ENCODE measurements at places on chromosomes 2 and 18.
A peak's percentile ranks its signal among the peaks of the same experiment; 100 is the strongest.

- DNase-seq: peak; percentile 76
Observed at GRCh38 chr18:58247363-58247834, 203.4 kb downstream of the NEDD4L start.

DNA sequence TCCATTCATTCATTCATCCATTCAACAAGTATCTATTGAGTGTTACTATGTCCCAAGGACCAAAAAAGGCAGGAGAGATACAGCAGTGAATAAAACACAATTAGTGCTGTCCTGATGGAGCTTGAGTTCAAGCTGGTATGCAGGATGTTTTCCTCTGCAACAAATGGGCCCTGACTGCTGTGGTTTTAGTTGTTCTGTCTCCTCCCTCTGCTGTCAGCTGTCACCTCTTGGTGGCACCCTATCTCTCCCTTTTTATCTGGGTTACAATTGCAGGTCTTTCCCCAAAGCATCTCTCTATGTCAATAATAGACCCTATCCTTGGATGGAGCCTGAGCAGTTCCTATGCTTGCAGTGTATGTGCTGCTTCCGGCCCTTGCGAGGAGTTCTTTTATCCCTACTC lies 304.8 kb downstream of the PDE11A start:
- no peak for DNase-seq

DNA sequence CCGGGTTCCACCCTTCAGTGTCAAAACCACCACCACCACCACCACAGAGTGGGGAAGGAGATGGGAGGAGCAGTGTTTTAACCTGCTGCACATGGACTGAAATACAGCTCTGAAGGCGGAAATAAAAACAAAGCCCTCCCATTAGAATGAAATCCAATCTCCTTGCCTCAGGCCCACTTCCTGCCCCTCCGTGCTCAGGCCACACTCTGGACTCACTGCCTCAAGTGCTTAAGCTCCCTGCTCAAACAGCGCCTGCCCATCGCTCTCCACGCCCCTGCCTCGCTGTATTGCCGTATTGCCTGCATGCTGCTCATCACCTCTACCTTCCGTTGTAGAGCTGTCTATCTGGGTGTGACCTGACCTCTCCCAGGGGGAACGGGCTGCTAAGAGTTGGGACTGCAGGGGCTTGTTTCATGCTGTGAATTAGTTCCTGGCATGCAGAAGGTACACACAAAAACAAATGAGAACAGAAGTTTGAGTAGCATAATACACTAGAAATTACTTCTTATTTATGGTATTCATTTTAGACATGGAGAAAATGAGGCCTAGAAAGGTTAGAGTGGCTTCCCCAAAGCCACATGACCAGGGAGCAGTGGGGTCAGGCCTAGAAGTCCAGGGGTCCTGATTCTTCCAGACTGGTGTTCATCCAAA lies 31.6 kb upstream of the NEB start:
- DNase-seq: no peak

DNA sequence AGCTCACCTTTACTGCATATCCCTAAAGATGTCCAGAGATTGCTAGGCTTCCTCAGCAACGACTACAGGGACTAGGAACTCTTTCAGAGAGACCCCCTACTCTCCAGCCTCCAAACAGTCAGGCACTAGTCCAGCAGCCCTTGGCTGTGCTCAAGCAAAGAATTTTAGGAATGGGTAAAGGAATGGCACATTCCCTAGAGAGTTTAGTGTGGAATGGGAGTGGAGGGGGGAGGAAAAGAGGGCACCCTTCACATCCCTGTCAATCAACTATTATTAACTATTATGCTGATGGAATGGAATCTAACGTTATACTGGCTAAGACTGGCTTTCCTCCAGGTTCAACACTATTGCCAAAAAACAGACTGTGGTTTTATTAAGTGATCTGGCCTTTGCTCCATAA lies 64.8 kb downstream of the IKZF2 start:
- no peak for DNase-seq

DNA sequence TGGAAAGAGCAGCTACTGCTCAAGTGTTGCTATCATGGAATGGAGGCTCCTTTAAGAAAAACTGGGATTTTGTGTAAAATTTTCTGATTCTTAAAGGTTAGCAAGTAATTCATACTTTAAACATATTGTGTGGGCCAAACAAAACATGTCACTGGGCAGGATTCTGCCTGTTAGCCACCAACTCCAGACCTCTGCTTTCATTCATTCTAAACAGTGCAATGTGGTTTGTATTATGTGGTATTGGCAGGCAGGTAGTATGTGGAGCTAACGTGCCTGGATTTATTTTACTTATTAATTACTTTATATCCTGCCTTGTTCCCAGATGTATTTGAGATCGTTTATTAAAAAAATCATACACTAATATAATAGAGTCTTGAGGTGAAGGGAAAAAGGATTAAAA lies 1521.3 kb upstream of the ACVR2A start:
- DNase-seq: no peak

DNA sequence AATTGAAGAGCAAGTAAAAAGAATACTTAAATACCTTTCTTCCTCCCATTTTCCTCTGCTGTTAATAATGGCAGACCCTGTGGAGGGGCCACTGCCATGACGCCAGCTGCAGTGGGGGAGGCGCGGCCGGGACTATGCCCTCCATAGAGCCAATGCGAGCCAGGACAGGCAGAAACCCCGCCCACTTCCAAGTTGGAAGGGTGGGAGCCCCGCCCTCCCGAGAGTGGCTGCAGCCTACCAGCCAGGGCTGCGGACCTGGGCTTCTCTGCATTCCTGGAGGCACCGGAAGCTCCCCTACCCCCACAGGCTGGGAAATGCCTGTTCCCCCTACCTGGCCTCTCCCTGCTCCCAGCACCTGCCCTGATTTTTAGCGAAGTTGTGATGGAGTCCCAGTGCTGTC lies 439.4 kb upstream of the CDH19 start:
- DNase-seq: no peak

DNA sequence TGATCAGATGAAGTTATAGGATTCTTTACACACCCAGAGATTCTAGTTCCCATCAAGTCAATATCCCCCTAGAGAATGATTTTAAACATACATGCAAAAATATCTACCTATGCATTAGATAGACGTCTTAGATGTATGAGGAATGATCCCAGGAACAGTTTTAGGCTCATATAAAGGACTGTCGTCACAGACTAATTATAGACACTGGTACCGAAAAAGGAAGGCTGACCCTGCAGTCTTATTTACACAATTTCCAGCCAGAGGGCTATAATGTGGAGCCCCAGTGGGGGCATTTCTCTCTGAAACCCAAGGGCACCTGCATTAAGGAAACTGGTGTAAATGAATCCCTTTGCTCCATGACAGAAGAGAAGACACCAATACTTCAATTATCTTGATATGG lies 170.4 kb downstream of the ZNF521 start:
- no peak for DNase-seq

DNA sequence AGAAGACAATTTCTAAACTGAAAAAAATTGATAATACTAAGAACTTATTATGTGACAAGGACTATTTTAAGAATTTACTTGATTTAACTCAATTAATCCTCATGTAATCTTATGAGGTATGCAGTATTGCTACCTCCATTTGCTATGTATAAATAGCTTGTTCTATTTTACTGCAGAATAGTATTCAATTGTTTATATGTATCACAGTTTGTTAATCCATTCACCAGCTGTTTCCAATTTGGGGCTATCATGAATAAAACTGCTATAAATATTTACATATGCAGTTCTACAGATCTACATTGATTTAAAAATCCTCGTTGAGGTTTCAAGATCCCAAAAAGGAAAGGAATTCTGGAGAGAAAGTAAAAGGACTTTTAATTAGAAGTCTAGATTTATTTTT lies 54.8 kb upstream of the DOCK10 start:
- no peak for DNase-seq

DNA sequence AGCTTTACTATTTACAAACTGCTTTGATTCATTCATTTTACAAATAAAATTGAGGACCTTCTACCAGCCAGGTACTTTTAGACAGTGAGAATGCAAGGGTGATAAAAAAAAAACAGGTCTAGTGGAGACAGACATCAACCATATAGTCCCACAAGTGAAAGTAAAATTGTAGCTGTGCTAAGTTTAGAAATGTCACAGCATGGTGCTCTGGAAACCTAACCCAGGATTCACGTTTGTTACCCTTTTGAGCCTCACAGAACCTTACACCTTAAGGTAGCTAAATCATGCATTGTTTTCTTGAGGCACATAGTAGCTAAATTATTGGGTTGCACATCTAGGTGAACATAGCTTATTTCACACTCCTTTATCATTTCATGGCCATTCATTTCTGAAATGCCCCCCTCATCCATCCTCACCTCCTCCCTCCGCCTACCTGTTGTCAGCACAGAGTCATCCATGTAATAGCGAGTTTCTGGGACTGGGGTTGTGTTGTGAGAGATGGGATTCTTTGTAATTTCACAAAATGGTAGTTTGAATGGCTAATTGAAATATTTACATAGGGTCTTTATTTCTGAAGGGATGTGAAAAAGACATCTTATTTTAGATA lies 7.1 kb downstream of the MTA3 start:
- no peak for DNase-seq

DNA sequence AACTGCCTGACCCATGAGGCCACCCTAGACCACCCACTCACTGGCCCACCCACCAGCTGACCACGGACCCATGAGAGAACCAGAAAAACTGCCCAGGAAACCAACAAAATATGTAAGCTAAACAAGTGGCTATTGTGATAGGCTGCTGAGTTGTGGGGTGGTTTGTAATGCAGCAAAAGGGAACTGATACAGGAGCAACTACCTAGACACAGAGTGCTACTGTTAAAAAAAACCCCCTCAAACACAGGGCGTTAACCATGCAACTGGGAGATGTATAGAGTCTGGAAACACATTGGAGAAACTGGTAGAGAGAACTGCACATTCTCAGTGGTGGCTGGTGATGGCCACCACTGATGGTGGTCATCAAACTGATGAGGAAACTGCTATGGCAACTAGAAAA lies 206.3 kb upstream of the GYPC start:
- no peak for DNase-seq

- no peak for DNase-seq
Observed at GRCh38 chr18:26477828-26478466, 70.4 kb downstream of the KCTD1 start.

DNA sequence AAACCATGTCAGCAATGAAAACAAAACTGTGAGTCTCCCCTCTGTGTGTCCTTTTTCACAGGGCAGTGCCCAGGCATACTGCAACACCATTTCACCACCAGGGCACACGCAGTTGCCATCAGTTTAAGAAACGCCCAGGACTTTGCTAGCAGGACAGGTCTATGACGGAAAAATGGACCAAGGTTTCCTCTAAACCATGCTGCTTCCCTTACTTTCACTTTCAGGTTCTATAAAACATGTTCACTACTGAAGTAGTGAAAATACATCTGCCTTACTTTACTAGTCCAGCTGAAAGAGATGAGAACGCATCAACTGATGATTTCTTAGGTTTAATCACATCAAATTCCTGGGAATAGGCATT lies 110.5 kb downstream of the TCF4 start:
- DNase-seq: no peak

- no peak for DNase-seq
Observed at GRCh38 chr18:75483662-75484061, 56.2 kb upstream of the SMIM21 start.

DNA sequence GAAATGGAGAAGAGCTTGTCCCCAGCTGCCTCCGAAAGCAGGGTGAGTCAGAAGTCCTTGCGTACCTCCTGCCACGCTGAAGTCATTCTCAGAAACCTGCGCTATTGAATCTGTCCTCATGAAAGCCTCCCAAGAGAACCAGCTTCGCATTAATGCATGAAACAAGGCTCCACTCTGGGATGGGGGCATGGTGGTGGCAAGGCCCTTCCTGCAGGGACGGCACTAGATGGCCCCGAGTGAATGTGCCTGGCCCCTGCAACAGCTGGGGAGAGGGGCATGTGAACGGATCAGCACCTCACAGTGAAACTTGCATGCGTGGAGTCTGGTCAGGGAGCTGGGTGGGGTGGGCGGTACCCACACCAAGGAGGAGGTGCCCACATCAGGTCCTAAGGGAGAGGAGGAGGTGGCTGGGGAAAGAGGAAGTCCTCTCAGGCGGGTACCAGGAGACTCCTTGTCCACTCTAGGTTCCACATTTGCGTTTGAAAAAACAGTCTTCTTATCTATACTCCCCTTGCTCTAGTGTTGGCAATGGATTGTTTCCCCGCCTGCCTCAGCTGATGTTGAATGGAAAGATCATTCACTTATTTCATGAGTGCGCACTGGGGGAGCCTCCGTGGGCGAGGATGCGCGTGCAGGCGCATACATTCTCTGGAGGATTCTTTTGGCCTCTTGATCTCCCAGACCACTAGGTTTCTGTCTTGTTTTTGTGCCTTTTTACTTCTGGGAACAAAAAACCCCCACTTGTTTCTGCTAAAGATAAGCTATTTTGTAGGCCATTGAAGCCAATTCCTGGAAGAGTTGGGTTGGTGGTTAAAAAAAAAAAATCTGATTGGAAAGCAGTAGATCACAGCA lies 104.7 kb downstream of the KLHL29 start:
- DNase-seq: no peak

- DNase-seq: no peak
Observed at GRCh38 chr2:112003576-112004252, 51.4 kb upstream of the TMEM87B start.

- no peak for DNase-seq
Observed at GRCh38 chr18:29326214-29326613, 1149.3 kb upstream of the CDH2 start.

GRCh38 chr2:28955467-28955866 lies 25.6 kb upstream of the TOGARAM2 start:
- no peak for DNase-seq

- DNase-seq: no peak
Observed at GRCh38 chr18:58970943-58971790, 106.5 kb downstream of the ZNF532 start.

DNA sequence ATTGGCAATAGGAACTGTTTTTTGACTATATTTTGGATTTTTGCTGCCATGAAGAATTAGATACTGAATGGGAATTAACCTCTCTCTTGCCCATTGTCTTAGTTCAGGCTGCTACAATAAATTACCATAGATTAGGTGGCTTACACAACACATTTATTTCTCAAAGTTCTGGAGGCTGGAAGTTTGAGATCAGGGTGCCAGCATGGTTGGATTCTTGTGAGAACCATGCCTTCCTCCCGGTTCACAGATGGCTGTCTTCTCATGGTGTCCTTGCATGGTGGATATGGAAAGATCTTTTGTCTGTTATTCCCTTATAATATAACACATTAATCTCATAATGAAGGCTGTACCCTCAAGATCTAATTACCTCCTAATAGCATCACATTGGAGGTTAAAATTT lies 836.4 kb downstream of the SLC4A3 start:
- DNase-seq: no peak

GRCh38 chr2:10193851-10194820 lies 71.6 kb downstream of the RRM2 start:
- no peak for DNase-seq

- no peak for DNase-seq
Observed at GRCh38 chr2:25482341-25482740, 140.6 kb upstream of the DNMT3A start.

- no peak for DNase-seq
Observed at GRCh38 chr18:69895066-69896047, 52.3 kb downstream of the CD226 start.

GRCh38 chr18:58438161-58438957 lies 190.5 kb downstream of the ALPK2 start:
- DNase-seq: no peak

DNA sequence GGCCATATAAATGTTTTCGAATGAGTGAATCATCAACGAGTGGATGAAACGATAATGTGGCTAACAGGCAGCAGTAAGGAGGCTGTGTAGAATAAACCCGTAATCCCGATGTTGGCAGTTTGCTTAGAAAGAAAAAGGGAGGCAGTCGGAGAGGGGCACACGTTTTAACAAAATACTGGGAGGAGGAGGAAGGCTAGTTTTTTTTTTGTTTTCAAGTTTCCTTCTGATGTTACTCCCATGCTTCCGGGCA lies 476 bp upstream of the MSH2 start:
- no peak for DNase-seq

- DNase-seq: no peak
Observed at GRCh38 chr2:7835151-7835550, 846.7 kb upstream of the ID2 start.
